Stimulated activated CD4-positive, alpha-beta T cell treated with anti-CD3 and anti-CD28 coated beads, Interleukin-1b, Interleukin-23, amount 100 ng/mL, for 4 hours (primary cell): ENCODE measurements at places on chromosomes 1 and 21.

DNA sequence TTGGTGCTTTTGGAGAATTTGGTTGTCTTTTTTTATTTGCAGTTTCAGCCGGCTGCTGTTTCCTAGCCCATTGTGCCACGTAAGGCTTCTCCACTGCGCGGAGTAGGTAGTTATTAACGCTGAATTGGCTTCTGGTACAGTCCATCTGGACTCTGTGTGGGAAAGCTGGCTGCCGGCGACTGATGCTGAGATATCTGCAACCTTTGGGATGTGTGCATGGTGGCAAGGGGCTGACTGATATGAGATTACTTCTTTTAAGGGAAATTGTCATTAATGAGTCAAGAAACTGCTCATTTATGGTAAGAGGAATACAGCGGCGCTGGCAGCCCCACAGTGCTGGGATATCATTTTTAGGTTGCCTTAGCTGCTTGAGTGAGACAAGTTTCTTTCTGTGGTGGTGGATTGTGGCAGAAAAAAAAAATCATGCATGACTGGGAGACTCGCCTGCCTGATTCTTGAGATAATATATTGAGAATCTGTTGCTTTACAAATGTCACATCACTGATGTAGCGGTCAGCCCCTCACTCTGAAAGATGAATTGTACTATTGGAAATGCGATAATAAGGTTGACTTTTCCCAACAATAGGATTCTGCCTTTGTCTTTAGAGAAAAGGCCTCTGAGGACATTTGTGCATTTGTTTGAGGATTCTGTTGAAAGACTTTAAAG lies 2.5 kb upstream of the ELAVL4 start:
- DNase-seq = no peak

- DNase-seq = no peak
These were observed 27.5 kb downstream of the ADGRB2 start for GRCh38 chr1:31736675-31737074.

- no peak for DNase-seq
These were observed 91.6 kb downstream of the DDAH1 start for GRCh38 chr1:85373378-85373708.

DNA sequence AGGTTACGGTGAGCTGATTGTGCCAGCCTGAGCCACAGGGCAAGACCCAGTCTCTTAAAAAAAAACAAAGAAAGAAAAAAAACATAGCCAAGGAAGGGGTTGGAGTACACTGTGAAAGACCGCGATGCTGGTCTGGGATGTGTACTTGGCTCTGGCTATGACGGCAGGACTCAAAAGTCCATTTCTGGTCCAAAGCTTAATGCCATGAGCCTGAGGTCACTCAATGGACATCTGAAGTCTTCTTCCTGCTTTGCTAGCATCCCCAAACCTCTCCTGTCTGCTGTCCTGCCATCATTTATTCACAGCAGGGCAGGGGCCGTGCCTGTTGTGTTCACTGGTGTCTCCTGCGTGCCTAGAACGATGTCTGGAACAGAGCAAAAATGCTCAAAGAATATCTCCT lies 1.5 kb upstream of the ARHGEF10L start:
- no peak for DNase-seq

DNA sequence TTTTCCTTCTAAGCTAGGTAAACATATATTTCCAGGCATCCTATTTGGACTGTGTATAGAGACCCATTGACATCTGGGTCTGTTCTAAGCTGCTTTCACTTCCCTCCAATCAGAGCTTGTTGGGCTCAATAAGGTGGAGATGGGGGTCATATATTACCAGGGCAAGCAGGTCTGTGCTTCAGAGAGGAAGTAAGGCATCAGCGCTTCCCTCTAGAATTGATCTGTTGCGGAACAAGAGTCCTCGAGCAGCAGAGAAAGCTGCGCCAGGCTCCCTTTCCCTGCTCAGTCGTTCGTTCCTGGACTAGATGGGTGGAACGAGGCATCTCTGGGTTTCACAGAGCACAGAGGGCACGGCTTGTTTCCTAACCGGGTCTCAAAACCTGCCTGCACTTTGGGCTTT lies 63.5 kb downstream of the DISC1 start:
- DNase-seq = no peak

- no peak for DNase-seq
These were observed 93.9 kb downstream of the ADCY10 start for GRCh38 chr1:167819849-167820683.

GRCh38 chr1:153643100-153643499 lies 9.2 kb downstream of the CHTOP start:
- DNase-seq = no peak

- no peak for DNase-seq
These were observed 19.1 kb downstream of the TMEM51 start for GRCh38 chr1:15172405-15173259.

GRCh38 chr21:41186755-41187536 lies 19.0 kb downstream of the BACE2 start:
- no peak for DNase-seq

- DNase-seq = no peak
These were observed 18.7 kb downstream of the SLC9A1 start for GRCh38 chr1:27136236-27136551.

GRCh38 chr1:201374364-201374763 lies 3.1 kb downstream of the TNNT2 start:
- no peak for DNase-seq

DNA sequence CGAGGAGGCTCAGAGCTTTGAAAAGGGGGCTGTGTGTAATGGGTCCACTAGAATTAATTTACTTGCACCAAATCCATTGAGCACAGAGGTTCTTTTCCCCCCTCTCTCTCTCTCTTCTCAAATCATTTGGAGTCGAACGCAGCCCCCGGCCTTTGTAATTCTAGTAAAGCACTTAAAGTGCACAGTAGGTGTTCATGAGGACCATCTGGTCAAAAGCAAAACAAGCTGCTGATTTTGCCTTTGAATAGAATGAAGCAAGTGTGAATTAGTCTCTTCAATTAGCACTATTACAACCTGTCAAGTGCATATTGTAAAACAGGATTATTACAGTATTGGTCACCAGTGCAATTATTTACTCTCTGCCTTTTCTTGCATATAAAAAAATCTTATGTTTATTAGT lies 259.9 kb downstream of the FAF1 start:
- no peak for DNase-seq

DNA sequence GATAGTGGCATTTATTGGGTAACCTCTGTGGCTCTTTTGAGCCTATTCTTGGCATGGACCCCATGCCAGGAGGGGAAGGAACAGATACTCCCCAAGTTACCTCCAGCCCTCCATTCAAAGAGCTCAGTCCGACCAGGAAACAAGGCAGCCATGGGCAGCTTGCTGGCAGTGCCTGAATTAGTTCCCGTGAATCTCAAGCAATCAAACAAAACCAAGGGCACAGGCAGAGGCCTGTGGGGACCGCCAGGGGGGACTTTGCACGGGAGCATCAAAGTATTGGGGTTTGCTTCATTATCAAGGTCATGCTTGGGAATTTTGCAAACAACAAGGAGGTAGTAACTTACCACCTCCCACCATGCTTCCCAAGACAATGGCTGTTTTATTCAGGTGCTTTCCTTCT lies 81.2 kb upstream of the IFFO2 start:
- no peak for DNase-seq

- no peak for DNase-seq
These were observed 26.3 kb downstream of the SELENOF start for GRCh38 chr1:86887479-86888162.

GRCh38 chr21:31343030-31343510 lies 991 bp downstream of the TIAM1 start:
- no peak for DNase-seq

DNA sequence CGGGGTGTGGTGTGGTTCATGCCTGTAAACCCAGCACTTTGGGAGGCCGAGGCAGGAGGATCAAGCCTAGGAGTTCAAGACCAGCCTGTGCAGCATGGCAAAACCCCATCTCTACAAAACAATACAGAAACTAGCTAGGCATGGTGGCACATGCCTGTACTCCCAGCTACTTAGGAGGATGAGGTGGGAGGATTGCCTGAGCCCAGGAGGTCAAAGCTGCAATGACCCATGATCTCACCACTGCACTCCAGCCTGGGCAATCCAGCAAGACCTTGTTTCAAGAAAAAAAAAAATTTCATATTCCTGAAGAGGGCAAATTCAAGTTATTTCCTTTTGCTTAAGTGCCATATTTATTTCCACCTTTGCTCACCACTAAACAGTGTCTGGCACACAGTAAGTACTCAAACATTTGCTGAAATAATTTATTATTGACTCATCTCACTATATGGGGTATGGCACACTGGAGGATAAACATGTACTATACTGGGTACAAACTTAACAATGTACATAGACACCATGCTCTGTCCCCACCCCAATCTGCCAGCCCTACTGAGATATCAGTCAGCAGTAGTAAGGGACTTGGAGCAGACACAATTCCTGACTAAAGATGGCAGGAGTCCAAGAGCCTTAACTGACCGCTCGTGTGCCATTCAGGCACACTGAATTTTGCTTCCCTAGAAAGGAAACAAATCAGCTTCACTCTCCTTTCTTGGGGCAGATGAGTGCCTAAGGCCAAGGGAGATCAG lies 15.5 kb downstream of the MEAF6 start:
- DNase-seq = no peak

DNA sequence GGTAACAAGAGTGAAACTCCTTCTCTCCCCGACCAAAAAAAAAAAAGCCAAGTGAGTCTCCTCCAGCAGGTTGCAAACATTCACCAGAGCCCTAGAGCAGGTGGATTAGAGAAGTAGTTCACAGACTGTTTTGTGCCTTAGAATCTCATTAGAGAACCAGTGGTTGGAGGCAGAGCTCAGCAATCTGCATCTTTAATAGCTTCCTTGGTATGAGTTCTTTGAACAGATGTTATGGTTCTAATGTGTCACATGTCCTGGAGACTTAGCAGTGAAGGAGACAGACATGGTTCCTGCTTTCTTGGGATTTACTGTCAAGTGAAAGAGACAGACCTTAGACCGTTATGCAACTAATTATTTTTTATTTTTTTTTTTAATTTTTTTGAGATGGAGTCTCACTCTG lies 26.8 kb downstream of the SESN2 start:
- no peak for DNase-seq

DNA sequence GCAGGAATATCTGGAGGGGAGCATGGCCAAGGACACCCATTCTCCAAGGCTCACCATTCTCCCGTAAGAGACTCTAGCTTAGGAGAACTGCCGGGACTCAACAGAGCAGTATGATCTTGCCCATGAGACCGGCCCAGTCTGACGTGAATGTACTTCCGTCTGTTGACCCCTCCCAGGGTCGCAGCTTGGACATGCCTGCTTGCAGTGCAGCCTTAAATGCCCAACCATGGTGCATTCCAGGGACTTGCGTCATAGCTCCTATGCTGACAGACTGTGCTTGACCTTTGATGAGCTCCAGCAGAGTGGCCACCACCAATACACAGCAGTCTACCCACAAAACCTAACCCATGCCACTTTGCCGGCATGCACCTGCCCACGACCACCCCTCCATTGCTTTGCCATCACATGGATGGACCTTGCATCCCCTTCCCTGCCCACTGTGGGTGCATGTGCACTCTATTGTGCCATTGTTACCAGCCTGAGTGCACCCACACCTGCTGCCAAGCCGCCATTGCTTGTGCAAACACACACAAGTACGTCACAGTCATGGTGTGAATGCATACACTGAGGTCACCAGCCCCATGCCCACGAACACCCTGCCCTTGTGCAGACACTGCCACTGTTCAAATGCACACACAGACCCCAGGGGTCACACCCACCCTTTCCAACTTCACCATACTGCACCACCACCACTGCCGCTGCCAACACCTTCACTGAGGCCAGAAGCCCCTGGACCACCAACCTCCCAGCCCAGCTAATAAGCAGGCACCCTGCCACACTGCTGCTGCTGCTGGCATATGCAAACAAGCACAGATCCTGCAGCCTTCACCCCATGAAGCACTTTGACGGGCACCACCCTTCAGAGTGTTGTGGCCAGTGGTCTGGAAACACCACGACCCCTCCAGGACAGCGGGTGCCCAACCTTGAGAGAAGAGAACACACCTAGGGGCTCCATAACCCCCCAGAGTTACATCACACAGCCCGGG lies 1141.3 kb downstream of the BRINP3 start:
- DNase-seq = no peak

DNA sequence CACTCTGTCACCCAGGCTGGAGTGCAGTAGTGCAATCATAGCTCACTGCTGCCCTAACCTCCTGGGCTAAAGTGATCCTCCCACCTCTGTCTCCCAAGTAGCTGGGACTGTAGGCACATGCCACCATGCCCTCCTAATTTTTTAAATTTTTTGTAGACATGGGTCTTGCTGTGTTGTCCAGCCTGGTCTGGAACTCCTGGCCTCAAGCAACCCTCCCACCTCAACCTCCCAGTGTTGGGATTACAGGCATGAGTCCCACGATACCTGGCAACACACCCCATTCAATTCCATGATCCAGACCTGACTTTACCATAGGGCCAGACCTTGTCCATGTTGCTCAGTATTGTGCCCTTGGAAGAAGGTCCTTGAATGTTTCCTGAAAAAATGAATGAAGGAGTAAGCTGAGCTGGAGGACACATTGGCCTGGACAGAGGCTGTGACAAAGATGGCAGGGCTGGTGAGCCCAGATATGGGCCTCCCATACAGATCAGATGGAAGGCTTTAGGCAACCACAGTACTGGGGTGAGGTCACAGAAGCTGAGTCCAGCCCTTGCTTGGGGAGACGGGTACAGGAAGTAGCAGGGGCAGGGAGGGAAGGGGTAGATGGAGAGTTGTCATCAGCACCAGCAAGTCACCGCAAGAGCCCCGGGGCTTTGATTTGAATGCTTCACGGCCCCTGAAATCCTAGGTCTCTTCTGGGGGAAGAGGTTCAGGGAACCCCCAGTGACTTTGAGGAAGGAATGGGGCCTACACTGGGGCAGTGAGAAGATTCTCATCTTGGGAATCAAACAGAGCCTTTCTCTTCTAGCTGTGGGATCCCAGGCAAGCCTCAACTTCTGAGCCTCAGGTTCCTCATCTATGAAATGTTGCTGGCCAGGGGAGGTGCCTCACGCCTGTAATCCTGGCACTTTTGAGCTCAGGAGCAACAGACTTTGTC lies 40.1 kb upstream of the DMBX1 start:
- DNase-seq = no peak

DNA sequence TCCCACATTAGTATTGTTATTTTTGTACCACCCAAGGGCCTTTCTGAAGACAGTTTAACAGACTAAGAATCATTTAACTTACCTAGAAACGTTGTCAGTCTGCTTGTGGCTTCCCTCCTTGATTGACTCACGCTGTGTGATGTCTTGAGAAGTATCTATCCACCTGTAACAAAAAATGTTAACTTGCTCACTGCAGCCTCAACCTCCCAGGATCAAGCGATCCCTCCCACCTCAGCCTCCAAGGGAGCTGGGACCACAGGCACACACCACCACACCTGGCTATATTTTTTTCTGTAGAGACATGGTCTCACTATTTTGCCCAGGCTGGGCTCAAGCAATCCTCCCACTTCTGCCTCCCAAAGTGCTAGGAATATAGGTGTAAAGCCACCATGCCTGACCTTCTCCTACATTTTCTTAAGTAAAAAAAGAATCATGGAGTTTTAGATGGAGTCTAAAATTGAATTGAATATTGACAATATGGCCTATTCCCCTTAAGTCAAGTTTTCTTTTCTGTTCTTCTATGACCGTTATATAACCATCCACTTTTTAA lies 15.6 kb downstream of the SFPQ start:
- DNase-seq = no peak

- no peak for DNase-seq
These were observed 13.5 kb downstream of the MTARC1 start for GRCh38 chr1:220800262-220800661.
